ENCODE measurements at places on chromosomes 11 and 22. TPM values are rescaled to one million over a fixed set of nuclear protein-coding genes. Genes with fewer than 3 reads are reported as not detected.
A peak's percentile ranks its signal among the peaks of the same experiment; 100 is the strongest.

Gene CNTF
- total RNA-seq: 1.3 TPM

Gene FOXR1
- total RNA-seq: not detected

Gene IFTAP
- 47.2 TPM for total RNA-seq

Gene TNNT3
- total RNA-seq: 61.6 TPM

Gene CACNA1I
- 0.11 TPM for total RNA-seq

Gene KRTAP5-2
- not detected for total RNA-seq

Gene ATXN10
- total RNA-seq: 191 TPM

Gene RHOD
- total RNA-seq: 3.9 TPM

Gene OR51G1
- not detected for total RNA-seq

Gene CALCB
- 0.42 TPM for total RNA-seq

Gene CCDC73
- 0.05 TPM for total RNA-seq

GRCh38 chr11:114017723-114018122 lies 41.8 kb upstream of the ZBTB16 start:
- no peak for DNase-seq

DNA sequence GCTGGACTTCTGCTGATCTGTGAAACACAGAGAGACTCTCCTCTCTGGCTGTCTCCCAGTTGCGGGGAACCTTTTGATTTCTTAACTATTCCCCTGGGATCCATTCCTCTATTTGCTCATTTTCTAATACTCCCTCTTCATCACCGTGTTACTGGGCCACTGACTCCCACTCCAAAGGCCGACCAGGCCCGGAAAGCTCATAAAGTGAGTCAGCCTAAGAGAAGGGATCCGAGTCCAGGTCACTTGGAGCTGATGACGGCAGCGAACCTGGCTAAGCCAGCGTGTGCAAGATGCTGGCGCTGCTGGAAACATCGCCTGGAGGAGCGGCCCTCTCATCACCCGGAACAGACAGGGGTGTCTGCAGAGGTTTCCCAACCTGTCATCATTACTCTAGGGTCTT lies 112.8 kb downstream of the FBXO7 start:
- DNase-seq: no peak

DNA sequence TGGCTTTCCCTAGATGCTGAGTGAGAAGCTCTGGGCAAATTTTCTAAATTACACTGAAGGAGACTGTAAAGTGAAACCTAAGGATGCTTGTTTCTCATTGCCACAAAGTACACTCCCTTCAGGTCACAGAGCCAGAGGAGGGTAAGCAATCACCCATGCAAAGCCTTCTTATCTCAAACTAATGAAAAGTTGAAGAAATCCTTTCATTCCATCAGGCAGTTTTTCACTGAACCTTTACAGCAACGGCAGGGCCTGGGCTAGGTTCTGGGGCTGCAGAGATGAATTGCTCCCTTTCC lies 106.2 kb downstream of the RASSF10 start:
- no peak for DNase-seq

GRCh38 chr11:73566422-73566821 lies 31.5 kb downstream of the FAM168A start:
- no peak for DNase-seq

- DNase-seq: no peak
These were observed 315.2 kb downstream of the BLID start for GRCh38 chr11:121800731-121801393.

DNA sequence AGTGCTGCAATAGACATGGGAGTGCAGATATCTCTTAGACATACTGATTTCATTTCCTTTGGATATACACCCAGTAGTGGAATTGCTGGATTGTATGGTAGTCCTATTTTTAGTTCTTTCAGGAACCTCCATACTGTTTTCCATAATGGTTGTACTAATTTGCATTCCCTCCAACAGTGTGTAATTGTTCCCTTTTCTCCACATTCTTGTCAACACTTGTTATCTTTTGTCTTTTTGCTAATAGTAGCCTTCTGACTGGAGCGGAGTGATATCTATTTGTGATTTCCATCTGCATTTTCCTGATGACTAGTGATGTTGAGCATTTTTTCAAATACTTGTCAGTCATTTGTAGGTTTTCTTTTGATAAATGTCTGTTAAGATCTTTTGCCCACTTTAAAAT lies 128.9 kb downstream of the CTNND1 start:
- no peak for DNase-seq

- DNase-seq: no peak
These were observed 85.3 kb upstream of the WNT7B start for GRCh38 chr22:46062232-46062615.

DNA sequence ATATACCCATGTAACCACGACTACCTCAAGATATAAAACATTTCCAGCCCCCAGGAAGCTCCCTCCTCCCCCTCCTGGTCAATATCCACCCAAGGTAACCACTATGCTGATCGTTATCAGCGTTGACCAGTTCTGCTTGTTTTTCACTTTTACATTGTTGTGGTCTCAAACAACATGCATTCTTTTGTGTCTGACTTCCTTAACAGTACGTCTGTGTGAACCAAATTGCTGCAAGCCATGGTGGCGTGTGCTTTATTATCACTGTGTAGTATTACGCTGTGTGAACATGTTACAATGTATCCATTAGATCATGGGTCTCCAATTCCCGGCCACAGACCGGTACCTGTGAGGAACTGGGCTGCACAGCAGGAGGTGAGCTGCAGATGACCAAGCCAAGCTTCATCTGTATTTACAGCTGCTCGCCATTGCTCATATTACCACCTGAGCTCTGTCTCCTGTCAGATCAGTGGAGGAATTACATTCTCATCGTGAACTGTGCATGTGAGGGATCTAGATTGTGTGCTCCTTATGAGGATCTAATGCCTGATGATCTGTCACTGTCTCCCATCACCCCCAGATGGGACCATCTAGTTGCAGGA lies 15.5 kb upstream of the GRK3 start:
- no peak for DNase-seq

DNA sequence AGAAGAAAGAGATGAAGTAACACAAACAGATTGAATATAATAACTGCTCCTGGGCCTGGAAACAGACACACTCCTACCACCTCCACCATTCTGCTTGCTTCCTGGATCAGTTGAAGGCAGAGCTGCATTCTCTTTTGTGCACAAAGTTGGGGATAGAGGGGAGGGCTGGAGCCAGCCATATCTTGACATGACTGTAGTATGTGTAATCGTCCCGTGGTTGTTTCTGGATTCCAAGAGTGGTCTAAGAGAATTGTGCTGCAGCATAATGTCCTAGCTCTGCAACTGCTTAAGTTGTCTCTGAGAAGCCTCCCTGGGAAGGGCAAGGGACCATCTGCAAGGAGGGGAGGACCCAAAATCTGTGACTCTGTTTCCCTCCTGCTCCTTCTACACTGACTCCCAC lies 3.2 kb downstream of the CRY2 start:
- DNase-seq: no peak

DNA sequence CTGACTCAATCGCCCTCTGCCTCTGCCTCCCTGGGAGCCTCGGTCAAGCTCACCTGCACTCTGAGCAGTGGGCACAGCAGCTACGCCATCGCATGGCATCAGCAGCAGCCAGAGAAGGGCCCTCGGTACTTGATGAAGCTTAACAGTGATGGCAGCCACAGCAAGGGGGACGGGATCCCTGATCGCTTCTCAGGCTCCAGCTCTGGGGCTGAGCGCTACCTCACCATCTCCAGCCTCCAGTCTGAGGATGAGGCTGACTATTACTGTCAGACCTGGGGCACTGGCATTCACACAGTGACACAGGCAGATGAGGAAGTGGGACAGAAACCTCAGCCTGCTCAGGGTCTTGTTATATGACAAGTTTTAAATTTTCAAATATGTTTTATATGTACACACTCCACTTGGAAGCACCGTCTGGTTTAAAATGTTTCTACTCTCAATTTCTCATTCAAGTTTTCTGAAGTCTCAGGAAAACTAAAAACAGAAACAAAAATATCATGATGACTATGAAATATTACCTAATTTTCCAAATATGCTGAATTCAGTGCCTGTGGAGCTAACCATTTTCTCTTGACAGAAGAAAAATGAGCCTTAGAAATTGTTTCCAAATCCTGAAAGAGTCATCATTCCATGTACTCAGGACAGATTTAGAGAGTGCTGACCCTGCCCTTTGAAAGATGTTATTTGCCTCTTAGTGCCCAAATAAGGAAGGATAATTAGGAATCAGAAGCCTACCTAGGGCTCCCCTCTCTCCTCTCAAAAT lies 48.8 kb upstream of the TOP3B start:
- DNase-seq: no peak

DNA sequence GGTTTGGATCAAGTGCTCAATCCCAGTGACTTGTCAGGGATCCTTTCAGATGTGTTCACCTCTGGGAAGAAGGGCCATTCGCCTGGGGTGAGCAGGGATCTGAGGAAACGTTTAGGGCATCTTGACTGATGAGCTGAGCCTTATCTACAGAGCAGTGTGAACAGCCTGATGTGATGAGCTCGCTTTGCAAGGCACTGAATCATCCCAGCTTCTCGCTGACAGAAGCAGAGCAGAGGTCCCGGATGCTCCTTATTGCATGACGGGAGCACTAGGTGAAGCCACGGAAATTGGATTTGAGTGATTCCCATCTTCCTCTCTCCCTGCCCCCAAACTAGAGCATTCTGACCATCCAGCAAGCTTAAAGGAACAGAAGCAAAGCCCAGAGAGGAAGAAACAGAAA lies 46.5 kb downstream of the SEZ6L start:
- no peak for DNase-seq

- DNase-seq: no peak
These were observed 553.6 kb downstream of the NTM start for GRCh38 chr11:131924001-131924400.

GRCh38 chr11:28976801-28977145 lies 868.6 kb downstream of the METTL15 start:
- no peak for DNase-seq

GRCh38 chr11:60455531-60456042 lies at the start of gene MS4A1:
TSS of gene MS4A1 (plus strand) at chr11:60455847. CDS start at chr11:60462375, 6,528 bp downstream.
- no peak for DNase-seq

DNA sequence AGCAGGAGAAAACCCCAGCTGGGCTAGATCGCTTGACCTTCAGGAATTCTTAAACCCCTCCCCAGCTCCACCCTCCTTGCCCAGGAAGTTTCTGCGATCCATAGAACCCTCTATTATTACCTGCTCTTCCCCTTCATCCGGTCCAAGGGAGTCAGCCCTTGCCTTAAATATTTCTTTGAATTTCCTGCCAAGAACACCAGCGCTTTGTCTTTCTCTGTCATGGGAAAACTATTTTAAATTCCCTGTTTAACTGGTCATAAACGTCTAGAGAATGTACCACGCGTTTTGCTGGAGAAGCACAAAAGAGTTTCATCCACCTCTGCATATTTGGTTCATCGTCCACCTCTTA lies 496 bp upstream of the TRAF6 start:
- no peak for DNase-seq

DNA sequence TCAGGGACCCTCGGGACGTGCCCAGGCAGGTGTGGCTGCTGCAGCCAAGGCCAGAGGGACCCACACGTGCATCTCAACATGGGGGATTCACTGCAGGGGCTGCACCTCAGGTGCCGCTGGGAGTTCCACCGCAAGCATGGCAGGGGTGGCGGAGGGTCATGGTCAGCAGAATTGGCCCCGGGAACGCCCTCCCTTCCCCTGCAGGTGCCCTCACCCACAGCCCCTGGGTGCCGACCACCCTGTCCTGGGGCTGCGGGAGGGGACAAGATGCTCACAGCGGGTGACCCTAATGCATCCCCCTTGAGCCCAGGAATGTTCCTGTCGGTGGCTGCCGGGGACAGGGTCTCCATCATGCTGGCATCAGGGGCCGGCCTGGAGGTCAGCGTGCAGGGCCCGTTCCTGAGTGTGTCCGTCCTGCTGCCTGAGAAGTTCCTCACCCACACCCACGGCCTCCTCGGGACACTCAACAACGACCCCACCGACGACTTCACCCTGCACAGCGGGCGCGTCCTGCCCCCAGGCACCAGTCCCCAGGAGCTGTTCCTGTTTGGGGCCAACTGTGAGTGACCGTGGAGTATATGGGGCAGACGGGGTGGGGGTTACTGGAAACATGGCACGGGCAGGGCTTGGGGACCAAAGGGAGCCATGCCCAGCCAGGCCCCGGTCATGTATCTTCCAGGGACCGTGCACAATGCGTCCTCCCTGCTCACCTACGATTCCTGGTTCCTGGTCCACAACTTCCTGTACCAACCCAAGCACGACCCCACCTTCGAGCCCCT lies 5.8 kb downstream of the SUSD2 start:
- no peak for DNase-seq

- no peak for DNase-seq
These were observed 171.1 kb downstream of the TENM4 start for GRCh38 chr11:79269611-79270307.

DNA sequence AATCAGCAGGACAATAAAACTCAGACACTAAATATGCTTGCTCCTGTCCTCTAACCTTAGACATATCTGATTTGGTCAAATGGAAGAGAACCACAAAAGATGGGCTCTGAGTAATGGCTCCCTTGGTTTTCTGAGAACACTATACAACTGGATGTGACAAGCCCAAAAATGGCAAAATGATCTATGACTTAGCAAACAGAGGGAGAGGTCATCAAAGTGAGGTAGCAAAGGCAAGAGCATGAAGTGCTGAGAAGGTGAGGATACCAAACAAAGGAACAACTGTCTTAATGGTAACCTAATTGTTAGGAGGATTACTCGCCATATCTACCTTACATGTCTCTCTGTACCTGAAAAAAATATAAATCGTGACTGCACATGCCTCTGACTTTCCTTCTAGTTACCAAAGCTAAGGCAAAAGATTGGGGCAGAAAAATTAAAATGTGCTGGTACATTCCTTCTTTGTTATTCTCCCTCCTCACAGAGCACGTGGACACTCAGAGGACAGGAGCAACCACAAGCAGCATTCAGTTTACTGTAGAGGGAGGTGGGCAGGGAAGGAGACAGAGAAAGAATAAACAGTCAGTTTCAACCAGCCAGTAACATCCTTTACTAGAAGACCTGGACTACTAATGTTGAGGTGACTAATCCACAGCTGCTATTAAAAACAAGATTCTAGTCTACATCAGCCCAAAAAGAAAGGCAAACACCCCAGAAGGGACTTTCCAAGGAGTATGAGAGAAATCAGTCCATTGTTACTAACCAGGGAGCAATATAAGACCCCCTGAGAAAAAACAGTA lies 88.8 kb downstream of the AMBRA1 start:
- no peak for DNase-seq

GRCh38 chr11:113549061-113549460 lies 73.9 kb upstream of the DRD2 start:
- DNase-seq: no peak

DNA sequence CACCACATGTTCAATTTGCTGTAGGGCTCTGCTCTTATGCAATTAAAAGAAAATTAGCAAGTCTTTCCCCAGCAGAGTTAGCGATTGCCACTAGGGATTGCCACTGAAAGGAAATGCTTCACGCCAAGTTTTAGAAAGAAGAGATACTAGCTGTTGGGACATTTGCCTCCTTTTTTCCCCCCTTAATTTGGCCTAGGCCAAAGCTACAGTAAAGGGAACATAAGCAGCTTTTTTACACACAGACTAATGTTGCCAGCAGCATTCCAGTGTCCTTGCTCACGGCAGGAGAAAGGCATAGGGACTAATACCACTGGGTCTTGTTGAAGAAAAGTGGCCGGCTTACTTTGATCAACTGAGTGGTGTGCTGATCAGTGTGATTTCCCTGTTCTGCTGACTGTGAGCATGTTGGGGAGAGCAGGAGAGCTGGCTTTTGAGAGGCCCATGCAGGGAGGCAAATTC lies 71.2 kb downstream of the PHF21A start:
- peak; percentile 62 for DNase-seq

- no peak for DNase-seq
These were observed 3.7 kb downstream of the RPS19BP1 start for GRCh38 chr22:39528681-39529486.

GRCh38 chr11:77819921-77820564 lies 479 bp downstream of the RSF1 start:
- no peak for DNase-seq

GRCh38 chr11:128471138-128471661 lies 116.2 kb downstream of the ETS1 start:
- DNase-seq: no peak

- no peak for DNase-seq
These were observed 5.0 kb downstream of the TPCN2 start for GRCh38 chr11:69053546-69054396.
